NCI-H2029 treated with DMSO at 0.1 percent for 48 hours (cell line): ENCODE measurements at places on chromosomes 6 and 20.

DNA sequence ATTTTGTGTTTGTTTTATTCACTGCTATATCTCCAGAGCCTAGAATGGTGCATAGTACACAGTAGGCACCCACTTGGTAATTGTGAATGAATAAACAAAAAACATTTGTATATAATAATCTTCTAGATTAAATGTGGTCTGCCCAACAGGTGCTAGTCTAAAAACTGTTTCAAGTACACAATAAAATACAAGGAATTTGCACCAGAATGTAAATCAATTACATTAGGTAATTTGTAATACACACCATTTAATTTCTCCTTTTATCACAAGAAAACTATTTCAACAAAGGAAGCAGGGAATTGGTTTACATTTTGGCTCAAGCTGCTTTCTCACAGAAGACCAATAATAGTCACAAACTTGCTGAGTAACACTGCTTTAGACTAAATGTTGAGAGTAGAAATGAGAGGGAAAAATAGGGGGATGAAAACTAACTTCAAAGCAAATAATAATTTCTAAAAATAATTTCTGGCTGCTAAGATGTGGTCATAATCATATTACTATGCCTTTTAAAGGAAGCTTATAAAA is 22.1 kb downstream of the RUNX2 start:
- no peak for DNase-seq

GRCh38 chr6:43931201-43931600 is 161.2 kb downstream of the VEGFA start:
- DNase-seq: no peak

- no peak for DNase-seq
These were observed 10.2 kb downstream of the SENP6 start for GRCh38 chr6:75611702-75612375.

DNA sequence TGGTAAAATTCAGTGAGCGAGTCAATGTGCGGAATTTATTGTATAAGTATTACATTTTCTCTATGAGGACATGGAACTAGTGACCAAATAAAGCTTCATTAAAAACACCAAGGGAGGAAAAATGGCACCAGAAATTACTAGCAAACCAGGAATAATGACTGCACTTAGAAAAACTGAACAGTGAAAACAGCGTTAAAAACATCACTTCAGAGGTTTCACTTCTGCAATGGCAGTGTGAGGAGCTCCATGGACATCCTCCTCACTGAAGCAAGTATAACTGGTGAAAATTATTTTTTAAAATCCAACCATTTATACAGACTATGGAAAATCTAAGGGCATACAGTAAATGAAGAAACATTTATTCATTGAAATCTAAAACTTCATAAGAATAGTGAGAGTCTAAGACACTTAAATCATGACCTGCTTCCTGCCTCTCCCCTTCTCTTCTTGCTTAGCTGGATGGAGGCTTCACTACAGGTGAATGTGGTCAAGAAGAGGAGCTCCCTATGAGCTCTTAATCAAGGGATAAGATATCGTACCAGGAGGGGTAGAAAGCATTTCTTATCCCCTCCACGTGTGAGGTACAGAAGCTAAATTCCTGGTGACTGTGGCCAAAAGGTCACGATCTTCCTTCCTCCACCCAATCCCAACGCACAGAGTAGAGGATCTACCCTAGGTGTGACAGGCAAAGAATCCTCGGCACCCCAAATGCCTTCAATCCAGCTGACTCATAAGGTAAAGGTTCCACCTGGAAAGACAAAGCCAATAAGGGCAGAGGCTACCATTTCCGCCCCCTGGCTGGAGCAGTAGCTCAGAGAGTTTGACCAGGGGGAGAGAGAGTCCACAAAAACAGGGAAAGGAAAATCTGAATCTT is 12.3 kb upstream of the ASF1A start:
- no peak for DNase-seq

DNA sequence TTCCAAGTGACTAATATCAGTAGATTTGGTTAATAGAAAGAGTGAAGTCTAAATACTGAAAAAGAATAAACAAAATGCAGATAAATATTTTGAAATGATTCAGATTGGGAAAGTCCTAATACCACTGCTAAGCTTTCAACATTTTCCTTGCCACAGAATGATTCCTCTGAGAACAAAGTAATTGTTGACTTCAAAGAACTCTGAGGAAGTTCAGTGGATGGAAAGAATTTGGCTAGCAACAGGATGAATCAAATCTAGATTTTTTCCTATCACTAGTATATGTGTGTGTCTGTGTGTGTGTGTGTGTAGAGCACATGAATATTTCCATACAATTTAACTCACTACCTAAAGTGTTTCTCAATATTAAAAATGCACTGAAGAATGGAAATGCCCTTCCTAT is 107.9 kb upstream of the PREP start:
- DNase-seq: no peak

DNA sequence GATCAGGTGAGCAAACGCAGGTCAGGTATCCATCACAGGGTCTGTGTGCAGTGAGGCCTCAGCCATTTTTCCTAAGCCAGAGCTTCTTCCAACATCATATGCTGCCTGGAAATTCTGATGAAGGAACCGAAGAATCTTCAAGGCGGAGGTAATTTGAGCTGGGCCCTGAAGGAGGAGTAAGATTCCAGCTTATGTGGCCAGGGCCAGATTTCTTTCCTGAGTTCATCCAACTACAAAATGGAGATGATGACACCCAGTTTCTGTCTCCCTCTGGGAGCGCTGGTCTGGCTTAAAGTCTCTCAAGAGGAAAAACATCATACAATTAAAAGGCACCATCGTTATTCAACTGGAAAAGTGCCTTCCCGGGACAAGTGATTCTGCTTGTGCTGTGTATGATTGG is 6.9 kb upstream of the MANBAL start:
- DNase-seq: no peak

DNA sequence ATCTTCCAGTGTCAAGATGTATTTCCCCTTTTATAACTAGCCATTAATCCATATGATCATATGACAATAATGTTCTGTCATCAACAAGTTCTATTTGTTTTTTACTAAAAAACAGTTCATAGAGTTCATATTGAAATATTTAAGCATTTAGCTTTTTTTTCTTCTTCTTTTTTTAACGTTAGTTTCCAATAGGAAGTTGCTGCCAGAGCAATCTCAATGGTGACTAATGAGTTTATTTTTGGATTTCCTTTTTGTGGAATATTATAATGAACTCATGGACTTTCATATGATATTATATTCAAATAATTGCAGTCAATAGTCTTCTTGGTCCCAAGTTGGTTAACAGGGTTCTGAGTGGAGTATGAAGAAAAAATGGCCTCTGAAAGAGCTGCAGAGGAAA is 343.3 kb downstream of the BCKDHB start:
- no peak for DNase-seq

- DNase-seq: no peak
These were observed 33.3 kb downstream of the KPNA5 start for GRCh38 chr6:116714296-116714695.

DNA sequence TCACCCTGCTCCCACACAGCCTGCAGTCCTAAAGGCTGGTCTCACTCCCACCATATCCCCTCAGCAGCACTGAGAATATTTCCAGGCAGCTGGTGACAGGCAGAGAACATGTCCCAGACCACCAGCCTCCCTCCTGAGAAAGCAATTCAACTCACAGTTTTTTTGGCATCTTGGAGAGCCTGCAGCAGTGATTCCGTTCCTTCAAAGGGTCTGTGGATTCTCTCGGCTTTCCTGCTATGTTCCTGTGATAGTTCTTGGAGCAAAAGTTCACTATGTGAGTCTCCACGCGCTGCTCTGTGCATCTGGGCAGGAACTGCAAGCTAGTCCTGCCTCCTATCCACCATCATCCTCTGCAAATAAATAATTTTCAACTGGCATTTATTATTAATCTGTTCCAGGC is 448.3 kb upstream of the HSF2 start:
- DNase-seq: no peak

DNA sequence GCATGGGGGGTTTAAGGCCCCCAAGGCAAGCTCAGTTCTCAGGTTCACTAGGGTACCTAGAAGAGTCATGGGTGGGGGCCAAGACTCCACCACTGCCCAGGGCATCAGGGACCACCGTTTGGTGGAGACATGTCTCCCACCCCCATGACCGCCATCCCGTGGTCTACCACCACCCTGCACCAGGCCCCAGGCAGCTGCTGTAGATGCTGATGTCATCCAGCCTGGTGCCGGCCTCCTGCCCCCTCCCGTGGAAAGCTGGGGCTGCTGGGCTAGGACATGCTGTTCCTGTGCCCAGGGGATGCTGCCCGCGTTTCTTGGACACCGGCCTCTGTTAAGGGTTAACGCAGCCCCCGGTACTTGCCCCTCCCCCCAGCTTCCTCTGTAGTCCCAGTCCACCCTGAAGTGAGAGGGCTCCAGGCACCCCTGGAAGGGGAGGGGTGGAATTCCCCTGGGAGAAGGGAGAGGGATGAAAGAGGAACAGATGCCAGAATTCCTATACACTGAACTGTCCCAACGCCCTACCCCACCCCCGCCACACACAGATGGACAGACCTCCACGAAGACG is 587 bp downstream of the IP6K3 start:
- no peak for DNase-seq

DNA sequence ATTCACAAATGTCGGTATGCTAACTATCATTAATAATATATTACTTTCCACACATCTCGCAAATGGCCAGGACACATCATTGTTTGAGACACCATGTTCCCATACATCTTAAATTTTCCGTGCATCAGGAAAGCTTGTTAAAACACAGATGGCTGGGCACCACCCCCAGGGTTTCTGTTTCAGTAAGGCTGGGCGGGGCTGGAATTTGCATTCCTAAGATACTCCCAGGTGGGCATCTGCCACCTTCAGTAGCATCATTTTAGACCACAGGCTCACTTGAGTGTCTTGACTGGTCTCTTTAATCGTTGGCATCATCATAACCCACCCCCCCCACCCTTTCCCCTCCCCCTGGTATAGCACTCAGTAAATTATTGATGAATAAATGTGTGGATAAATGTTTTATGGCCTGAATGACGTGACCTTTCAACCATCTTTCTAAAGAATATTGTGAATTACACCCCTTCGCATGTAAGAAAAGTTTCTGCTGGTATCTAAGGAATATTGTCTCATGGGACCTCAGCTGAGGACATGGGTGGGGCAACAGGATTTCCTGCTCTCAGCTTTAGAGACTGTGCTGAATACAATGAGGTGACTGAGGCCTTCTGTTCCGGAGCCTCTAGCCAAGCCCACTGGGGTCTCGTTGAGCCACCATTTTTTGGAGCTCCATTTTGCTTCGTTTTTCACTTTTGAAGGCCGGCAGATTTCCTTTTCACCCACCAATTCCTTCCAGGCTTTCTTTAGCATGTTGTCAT is 124.1 kb upstream of the NEDD9 start:
- DNase-seq: no peak

- DNase-seq: no peak
These were observed 73.5 kb downstream of the ARMC2 start for GRCh38 chr6:108921547-108922361.

DNA sequence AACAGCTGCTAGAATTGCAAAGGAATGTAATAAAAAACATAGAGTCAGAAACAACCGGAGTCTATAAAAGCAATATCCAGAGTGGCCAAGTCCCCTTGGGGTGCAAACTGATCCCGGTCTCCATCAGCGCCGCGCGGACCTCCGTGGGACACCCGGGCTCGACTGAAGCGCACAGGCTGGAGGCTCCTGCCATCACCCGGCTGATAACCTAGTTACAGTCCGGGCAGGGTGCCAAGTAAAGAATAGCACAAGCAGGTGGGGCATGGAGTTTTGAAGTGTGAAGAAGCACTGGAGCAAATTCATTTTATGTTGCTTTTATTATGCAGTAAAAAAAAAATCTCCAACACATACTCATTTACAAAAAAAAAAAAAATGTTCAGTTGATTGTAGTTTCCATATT is 205.1 kb upstream of the GMDS start:
- DNase-seq: peak; percentile 95

DNA sequence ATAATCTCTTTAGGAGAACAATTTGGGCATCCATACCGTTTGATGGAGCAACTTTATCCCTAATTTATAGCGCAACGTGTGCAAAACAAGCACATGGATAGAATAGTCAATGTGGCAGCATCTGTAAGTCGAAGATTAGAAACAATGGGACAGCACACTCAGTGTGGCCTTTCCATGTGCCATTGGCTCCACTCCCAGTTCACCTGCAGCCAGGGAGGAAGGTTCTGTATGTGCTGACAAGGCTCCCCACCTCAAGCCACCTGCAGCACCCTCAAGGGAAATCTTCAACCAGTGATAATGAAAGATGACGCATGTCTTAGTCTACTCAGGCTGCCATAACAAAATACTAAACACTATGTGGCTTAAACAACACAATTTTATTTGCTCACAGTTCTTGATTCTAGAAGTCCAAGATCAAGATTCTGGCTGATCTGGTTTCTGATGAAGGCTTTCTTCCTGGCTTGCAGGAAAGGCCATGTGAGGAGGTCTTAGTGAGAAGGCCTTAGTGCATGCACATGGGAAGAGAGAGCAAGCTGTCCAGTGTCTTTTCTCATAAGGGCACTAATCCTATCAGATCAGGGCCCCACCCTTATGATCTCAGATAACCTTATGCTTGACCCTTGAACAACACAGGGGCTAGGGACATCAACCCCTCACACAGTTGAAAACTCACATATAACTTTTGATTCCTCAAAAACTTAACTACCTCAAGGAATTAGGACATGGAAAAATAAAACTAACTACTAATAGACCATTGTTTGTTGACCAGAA is 34.9 kb upstream of the SHLD1 start:
- DNase-seq: no peak

DNA sequence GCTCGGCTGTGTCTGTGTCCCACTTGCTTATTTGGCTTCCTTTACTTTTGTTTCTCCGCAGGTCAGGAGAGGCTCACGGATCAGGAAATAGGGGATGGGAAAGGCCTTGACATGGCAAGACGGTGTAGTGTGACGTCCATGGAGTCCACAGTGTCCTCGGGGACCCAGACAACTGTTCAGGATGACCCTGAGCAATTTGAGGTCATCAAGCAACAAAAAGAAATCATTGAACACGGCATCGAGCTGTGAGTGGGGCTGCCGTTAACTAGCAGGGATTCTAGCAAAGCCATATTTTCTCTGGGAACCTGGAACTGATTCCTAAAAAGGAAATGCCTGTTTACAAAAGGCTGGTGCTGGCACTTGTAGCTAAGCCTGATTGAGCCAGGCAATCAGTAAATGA is 54.4 kb downstream of the ARFGEF2 start:
- no peak for DNase-seq

GRCh38 chr6:100948381-100949133 is 67.4 kb upstream of the ASCC3 start:
- DNase-seq: no peak

GRCh38 chr20:18650224-18650623 is 62.4 kb downstream of the DTD1 start:
- no peak for DNase-seq

DNA sequence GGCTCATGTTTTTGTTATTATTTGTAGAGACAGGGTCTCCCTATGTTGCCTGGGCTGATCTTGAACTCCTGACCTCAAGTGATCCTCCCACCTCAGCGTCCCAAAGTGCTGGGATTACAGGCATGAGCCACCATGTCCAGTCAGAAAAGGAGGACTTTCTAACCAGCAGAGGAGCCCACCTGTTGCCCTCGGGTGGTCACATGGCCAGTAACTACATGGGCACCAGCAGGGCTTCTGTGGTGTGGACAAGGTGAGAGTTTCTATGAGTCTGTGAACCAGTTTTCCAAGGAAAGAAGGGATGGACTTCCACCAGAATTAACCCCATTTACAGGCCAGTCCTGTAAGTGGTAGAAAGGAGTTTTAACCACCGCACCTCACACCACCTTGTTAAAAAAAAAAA is 125.4 kb downstream of the RIN2 start:
- no peak for DNase-seq

- peak; percentile 36 for DNase-seq
These were observed 5.9 kb downstream of the TP53INP2 start for GRCh38 chr20:34709831-34710567.
